ENCODE measurements at places on chromosomes 5 and 9.

- no peak for DNase-seq
These were observed 34.7 kb downstream of the PIP5K1B start for GRCh38 chr9:68739621-68740174.

GRCh38 chr9:3608011-3608410 lies 82.2 kb upstream of the RFX3 start:
- no peak for DNase-seq

DNA sequence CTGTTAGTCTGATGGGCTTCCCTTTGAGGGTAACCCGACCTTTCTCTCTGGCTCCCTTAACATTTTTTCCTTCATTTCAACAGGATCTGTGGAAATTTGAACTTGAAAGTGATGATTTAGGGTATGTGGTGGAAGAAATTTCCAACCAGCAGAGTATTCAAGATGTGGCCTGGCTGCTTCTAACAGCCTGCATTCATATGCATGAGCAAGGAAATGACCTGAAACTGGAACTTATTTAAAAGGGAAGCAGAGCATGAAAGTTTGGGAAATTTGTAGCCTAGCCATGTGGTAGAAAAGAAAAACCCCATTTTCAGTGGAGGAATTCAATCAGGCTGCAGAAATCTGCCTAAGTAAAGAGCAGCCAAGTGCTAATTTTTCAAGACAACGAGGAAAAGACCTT lies 41.7 kb downstream of the UNC13B start:
- no peak for DNase-seq

DNA sequence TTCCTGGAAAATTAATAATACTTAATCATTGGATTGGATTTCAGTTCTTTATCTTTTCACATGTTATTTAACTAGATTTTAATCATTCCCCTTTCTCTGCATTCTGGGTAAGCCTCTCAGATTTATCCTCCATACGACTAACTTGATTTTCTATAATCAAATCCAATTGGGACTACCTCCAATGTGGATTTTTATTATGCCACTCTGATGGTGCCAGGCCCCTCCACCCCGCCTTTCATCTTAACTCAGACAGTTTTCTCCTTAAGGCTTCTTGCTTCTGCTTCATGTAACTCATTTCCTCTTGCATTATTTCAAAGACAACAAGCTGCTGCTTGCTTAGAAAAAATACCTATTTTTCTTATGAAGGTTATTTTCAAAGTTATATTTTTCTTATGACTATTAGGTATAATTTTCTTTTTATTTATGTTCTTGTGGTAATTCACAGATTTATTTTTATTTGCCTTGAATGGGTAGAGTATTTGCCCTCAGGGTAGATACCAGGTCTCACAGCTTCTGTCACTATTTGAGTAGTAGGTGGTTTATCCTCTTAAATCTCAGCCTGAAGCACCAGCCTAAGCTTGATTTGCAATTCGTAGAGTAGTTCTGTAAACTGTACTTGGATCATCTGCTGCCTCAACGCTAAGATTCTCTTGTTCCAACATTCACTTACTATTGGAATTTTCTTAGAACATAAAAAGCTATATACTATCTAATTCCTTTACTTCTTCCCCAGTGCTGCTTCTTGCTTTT lies 659.0 kb upstream of the ARRDC3 start:
- no peak for DNase-seq

GRCh38 chr9:116515541-116515940 lies 171.6 kb upstream of the TRIM32 start:
- no peak for DNase-seq

DNA sequence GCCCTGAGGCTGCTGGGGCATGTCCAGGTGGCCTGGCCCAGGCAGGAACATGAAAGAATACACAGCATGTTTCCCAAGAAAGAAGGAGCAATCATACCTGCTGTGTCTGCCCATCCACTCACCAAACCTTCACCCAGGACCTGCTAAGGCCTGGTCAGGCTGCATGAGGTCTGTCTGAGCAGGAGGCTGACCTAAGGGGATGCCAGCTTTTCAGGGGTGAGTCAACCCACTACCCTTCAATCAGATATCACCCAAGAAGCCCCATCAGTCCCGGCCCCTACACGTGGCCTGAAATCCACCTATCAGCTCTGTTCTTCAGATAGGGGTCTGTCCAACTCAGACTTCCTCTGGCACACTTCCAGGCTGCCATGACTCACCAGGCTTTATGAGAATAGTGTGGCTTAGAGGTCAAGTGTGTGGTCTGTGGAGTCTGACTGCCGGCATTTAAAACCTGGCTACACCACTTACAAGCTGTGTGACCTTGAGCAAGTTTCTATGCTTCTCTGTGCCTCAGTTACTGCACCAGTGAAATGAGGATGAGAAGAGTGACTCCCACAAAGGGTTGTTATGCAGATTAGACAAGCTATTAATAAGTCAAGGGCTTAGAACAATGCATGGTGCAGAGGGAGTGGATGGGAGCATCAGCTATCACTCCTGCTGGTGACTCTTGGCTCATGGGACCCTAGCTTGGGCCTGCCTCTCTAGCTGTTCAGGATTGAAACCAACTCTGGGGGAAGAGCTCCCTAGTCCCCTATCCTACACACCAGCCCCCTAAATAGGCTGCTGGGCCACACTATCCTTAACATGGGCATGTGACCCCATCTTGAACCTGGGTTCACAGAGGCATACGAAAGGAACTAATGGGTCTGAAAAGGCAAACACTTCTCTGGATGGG lies 130.3 kb downstream of the PAX5 start:
- no peak for DNase-seq

GRCh38 chr5:176481711-176482110 lies 33.5 kb downstream of the FAF2 start:
- no peak for DNase-seq

GRCh38 chr5:80754900-80755299 lies 100.1 kb upstream of the DHFR start:
- no peak for DNase-seq

- DNase-seq, result no peak
These were observed 97.1 kb downstream of the SLC44A1 start for GRCh38 chr9:105341434-105342146.

DNA sequence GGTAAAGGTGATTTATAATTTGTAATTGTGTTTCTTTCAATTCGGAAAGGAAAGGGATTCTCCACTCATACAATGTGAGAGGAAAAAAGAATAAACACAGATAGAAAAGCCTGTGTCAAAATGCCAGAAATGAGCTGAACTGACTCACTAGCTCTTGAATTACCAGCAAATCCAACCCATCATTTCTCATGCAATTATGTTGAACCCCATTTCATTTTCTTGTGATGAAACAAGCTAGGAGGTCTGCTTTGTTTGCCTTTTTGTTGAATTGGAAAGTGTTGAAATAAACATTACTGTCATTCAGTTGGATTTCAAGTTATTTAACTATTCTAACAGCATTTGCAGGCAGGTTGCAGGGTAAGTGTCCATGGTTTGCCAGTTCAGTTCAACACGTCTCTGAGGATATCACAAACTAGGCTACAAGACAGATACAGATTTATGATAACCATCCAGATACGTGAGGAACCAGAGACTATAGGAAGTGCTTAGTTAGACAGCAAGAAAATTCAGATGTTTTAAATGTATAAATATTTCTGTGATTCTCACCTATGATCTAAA lies 547.2 kb downstream of the MAT2B start:
- no peak for DNase-seq

GRCh38 chr5:129243039-129243438 lies 148.5 kb downstream of the ISOC1 start:
- DNase-seq, result no peak

GRCh38 chr9:86326536-86326935 lies 27.7 kb downstream of the TUT7 start:
- no peak for DNase-seq

- DNase-seq, result no peak
These were observed 456.0 kb downstream of the RAB3C start for GRCh38 chr5:59038798-59039295.

DNA sequence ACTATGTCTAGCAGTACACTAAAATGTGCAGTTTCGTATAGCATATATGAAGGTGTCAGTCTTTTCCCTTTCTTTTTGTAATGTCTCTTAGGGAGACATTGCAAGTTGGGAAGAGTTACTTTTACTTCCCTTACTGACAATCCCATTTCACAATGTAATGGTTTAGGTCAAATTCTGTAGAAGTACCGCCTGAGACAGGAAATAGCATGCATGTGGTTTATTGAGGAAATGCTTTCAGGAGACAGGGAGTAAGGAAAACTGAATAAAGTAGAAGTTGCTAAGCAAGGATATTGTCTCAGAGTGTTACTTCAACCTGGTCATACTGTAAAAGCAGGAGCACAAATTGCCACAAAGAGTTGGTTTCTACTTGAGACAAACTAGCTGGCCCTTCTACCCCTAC lies 32.1 kb upstream of the MSANTD3 start:
- no peak for DNase-seq

DNA sequence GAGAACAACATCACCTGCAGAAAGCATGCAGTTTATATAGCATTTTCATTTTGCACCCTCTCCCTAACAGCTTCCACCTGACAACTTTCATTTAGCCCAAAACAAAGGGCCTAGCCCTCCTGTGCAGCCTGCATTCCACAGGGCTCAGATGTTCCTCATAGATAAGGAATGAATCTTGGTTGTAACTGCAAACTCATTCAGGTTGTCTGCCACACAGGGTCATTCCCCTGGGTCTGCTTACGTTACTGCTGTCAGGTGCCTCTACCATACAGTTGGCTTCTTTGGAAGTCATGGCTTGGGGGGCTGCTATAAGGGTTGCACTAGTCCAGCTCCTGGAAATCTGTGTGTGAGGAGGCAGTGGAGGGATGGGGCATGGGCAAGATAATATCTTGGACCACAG lies 2.7 kb upstream of the DCP2 start:
- no peak for DNase-seq

- DNase-seq, result no peak
These were observed 84.2 kb upstream of the PCSK1 start for GRCh38 chr5:96517295-96517694.

- DNase-seq, result no peak
These were observed 29.6 kb upstream of the FCN2 start for GRCh38 chr9:134851020-134851419.

- DNase-seq, result no peak
These were observed 21.8 kb upstream of the RNF145 start for GRCh38 chr5:159231167-159231566.

- no peak for DNase-seq
These were observed 26.3 kb downstream of the SREK1 start for GRCh38 chr5:66170195-66170919.

- no peak for DNase-seq
These were observed 8.9 kb downstream of the AKNA start for GRCh38 chr9:114378883-114379282.

DNA sequence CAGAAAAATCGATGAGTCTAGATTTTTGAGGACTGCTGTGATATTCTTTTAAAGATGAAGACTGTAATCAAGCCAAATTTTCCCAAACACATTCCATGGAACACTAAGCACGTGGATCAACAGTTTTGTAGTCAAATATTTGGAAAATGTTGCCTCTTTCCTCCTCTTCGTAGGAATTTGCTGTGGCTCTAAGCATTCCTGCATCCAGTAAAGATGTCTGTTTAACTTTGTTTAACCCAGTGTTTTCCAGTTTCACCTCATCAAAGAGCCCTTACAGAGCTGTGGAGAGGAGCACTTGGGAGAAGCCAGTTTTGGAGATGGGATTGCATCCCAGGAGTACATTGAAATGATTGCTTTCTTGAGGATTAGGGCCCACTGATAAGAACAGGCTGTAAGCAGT lies 58.9 kb downstream of the INSYN2B start:
- DNase-seq, result no peak

DNA sequence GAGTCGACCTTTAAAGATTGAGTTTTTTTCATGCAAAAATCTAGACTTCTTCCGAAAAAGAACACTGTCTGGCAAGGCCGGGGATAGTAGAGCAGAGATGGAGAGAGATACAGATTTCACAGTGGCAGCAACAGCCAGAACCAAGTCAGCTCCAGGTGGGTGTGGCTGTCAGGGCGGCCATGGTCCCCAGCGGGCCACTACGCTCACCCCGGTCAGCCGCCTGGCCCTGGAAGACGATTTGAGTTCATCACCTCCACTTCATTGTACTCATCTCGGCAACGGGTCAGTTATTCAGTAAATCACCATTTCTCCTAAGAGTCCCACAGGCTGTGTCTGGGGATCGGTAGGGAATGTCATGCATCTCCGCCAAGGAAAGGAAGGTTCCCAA lies 53.0 kb downstream of the ZNF354C start:
- DNase-seq, result no peak

DNA sequence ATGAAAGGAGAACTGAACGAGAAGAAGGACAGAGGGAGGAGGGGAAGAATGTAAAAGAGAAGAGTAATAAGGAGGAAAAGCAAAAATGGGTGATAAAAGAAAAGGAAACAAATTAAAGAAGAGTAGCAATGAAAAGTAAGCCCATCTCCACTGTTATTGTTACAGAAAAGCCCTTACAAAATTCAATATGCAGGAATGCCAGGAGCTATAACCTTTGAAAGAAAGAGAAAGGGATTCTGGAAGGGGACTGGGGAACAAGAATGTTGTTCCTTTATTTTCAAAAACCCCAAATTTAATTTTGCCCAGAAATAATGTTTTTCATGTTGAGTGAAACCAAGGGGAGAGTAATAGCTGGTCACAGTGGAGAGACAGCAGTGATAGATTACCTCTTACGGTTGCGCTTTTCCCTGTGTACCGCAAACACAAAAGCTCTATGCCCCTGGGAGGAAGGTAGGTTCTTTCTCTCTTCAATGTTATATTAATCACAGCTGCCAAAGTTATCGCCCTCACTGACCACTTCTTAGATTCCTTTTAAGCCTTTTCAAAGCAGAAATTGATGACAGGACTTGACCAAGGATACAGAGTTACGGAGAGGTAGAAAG lies 86.7 kb downstream of the BRINP1 start:
- no peak for DNase-seq

GRCh38 chr5:149298163-149298562 lies 26.5 kb downstream of the AFAP1L1 start:
- no peak for DNase-seq

GRCh38 chr5:34918025-34918424 lies 2.5 kb downstream of the BRIX1 start:
- DNase-seq, result no peak

GRCh38 chr9:14780251-14780650 lies 57.7 kb upstream of the CER1 start:
- no peak for DNase-seq

DNA sequence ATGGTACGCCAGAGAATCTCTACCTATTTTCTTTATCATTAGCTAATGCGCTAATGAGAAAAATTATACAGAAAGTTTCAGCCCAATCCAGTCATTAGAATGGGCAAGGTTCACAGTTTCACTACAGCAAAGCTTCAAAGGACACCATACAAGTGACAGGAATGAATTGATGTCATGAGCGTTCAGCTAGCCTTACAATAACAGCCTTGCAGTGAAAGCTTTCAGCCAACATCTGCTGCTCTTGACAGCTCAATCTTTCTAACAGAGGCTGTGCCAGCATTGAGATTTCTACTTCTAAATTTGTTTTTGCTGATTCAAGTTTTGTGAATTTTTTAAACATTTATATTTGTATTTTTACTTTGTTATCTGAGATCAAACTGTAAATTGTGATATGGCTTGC lies 302.4 kb upstream of the FAM174A start:
- no peak for DNase-seq

GRCh38 chr9:99000476-99001395 lies 57.0 kb downstream of the COL15A1 start:
- DNase-seq, result no peak
